ENCODE measurements at places on chromosomes 2 and 18.

GRCh38 chr2:85088921-85089320, 44.3 kb upstream of the TCF7L1 start:
- no peak for DNase-seq

- no peak for DNase-seq
Observed at GRCh38 chr2:143482316-143482715, 353.1 kb downstream of the ARHGAP15 start.

DNA sequence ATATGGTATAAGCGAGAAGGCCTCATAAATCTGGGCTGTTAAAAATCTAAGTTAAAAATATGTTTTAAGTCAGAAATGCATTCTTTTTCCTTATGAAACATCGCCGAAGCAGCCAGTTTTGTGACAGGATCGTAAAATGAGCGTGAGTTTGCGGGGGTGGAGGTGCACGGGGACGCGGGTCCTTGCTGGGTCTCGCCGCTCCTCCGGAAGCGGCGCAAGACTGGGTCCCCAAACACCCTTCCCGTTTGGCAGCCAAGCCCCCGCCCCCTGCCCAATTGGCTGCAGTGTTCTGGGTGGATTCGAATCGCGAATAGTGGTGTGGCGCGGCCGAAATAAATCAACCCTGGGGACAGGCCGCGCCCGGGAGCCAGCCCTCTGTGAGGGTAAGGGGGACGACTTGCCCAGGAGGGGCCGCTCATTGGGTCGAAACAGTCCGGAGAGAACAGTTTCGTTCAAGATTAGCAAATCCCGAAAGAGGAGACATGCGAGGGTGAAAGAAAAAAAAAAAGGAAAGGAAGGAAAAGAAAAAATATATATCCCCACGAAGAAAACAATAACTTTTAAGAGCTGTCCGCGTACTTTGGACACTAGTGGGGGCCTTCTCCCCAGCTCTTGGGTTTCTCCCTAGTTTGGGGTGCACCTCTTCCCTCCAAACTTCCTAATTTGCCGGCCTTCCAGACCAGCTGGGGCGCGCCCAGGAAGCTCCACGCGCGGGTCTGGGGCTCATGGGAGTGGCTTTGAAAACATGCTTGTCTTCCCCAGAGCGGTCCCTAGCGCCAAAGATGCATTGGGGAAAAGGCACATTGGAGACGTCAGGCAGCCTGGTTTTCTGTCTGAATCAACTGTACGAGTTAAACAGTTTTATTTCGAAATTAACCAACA, 3.1 kb upstream of the GATA6 start:
- no peak for DNase-seq

GRCh38 chr18:41949206-41949920, 5.7 kb upstream of the PIK3C3 start:
- DNase-seq: no peak

DNA sequence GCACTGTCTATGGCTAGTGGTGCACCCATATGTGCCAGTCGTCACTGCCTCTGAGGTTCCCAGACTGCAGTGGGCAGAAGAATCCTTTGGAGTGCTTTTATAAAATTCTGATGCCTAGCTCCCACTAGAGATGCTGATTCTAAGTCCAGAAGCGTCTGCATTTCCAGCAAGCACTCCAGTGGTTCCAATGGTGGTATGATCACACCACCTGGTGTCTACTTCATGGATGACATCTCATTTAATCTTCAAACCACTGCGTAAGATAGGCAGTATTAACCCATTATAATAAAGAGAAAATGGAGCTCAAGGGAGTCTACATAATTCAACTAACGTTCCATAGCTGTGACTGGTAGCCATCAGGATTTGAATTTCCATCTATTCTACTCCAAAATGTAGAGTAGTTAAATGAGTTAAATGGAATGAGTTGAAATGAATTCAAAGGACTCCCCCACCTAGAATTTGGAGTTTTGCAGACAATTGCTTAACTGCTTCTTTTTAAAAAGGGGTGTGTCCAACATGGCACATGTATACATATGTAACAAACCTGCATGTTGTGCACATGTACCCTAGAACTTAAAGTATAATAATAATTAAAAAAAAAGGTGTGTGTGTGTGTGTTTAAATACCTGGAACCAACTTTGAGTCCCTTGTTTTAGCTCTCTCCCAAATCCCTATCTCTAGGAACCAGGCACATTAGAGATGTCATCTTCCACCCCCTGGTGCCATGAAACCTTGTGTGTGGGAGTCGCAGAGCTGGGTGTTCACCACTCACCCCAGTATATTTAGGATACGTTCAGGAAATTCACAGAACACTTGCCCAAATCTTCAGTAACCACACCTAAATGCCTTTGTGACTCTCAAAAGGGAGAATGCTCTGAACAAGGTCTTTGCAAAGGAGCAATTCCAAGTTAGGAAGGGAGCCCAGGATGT, 14.1 kb downstream of the LAMA3 start:
- peak; percentile 36 for DNase-seq

DNA sequence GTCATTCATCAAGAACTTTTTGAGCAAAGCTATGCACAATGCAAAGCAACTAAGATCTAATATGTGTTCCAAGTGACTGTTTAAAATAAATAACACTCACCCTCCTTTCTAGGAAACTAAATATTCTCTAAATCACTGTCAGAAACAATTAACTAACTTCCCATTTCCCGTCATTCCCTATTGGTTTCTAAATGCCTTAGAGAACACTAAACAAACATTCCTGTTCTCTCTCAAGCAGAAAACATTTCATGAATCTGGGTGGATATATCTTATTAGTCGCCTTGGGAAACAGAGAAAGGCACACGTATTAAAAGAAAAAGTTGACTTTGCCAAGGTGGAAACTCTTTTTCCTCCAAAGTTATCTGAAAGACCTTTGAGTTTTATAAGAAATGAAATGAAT, 735.2 kb downstream of the MBD2 start:
- DNase-seq: no peak

- peak; percentile 10 for DNase-seq
Observed at GRCh38 chr2:80326214-80326613, 21.7 kb upstream of the LRRTM1 start.

GRCh38 chr2:147275943-147276342, 568.9 kb upstream of the ACVR2A start:
- no peak for DNase-seq

All from HTR-8/SVneo (cell line).